ENCODE measurements at places on chromosomes 5 and 9. TPM values are rescaled to one million over a fixed set of nuclear protein-coding genes. Genes with fewer than 3 reads are reported as not detected.

GRCh38 chr5:36162810-36163486, 11.0 kb downstream of the SKP2 start:
- no peak for DNase-seq

The ELP1 gene
- polyA plus RNA-seq: 25.4 TPM

The CAMK4 gene
- polyA plus RNA-seq: not detected

GRCh38 chr9:131347376-131348020, 46.4 kb upstream of the PRRC2B start:
- DNase-seq: no peak

DNA sequence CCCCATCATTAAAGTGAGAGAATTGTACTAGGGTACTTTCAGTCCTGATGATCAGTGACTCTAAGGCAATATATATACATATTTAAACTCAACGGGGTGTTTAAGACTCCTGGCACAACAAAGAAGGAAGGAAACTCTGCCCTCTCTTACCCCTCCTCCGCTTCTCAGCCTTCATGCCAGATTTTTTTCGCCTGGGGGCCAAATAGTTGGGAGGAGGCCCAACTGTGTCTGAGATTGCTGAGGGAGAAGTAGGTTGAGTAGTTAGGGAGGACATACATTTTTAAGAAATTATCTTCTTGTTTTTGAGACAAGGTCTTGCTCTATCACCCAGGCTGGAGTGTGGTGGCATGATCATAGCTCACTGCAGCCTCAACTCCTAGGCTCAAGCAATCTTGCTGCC, 127.7 kb upstream of the SHB start:
- no peak for DNase-seq

DNA sequence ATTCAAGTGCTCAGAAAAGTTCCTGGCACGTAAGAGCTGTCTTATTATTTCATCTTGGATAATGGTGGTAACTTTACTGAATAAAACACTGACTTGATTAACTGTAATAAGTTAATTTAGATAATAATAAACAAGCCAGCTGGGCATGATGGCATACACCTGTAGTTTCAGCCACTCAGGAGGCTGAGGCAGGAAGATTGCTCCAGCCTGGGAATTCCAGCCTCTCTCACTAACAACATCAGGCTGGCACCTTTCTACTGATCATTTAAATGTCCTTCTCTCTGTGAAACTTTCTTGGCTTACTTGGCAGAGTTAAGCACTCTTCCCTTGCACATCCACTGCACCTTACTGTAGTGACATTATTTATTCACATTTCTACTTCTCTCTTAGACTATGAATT, 20.0 kb downstream of the STOM start:
- DNase-seq: no peak

The INSL6 gene
- polyA plus RNA-seq: not detected

The GCNT1 gene
- polyA plus RNA-seq: 1.0 TPM

DNA sequence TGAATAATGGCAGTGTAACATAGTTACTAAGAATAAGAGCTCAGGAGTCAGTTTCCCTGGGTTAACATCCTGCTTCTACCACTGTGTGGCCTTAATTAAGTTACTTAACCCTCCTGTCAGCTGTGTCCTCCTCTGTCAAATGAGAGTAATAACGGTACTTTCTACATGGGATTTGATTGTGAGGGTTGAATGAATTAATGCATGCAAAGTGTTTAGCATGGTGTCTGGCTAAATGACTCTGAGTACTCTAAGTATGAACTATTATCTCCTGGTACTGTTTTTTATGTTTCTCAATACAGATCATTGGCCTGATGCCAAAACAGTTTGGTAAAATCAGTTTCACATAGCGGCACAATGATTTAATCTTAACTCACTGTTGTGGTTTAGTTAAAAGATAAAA, 19.6 kb downstream of the ZNF131 start:
- no peak for DNase-seq

GRCh38 chr9:101778332-101778731, 39.9 kb upstream of the GRIN3A start:
- no peak for DNase-seq
